ENCODE measurements at places on chromosomes 2 and 18. TPM values are rescaled to one million over a fixed set of nuclear protein-coding genes. Genes with fewer than 3 reads are reported as not detected.

SULT1C4 gene
- 5.7 TPM for total RNA-seq

SEMA4F gene
- total RNA-seq = 6.7 TPM

SLC4A5 gene
- total RNA-seq = 9.9 TPM

G6PC2 gene
- total RNA-seq = not detected

VSNL1 gene
- not detected for total RNA-seq

SLC4A3 gene
- 1.3 TPM for total RNA-seq

MC2R gene
- total RNA-seq = not detected

MALL gene
- 27.5 TPM for total RNA-seq

PRSS56 gene
- not detected for total RNA-seq

ENOSF1 gene
- 37.0 TPM for total RNA-seq

CCL20 gene
- total RNA-seq = not detected

NOL4 gene
- total RNA-seq = not detected

CPLX4 gene
- not detected for total RNA-seq

GRCh38 chr2:204177977-204178522 is 241.5 kb downstream of the ICOS start:
- H3K4me1 ChIP-seq = no peaks in the 10 kb centered on the region
- H3K36me3 ChIP-seq = no peaks in the 10 kb centered on the region
- no peaks in the 10 kb centered on the region for H3K27me3 ChIP-seq
- peak; percentile 64 for DNase-seq

GRCh38 chr18:22827216-22827615 is 105.9 kb upstream of the RBBP8 start:
- no peak overlapping the region for H3K4me3 ChIP-seq
- H3K36me3 ChIP-seq = no peaks in the 10 kb centered on the region
- H3K4me1 ChIP-seq = no peaks in the 10 kb centered on the region
- DNase-seq = no peak
- no peaks in the 10 kb centered on the region for H3K27me3 ChIP-seq

- H3K36me3 ChIP-seq = no peaks in the 10 kb centered on the region
- no peaks in the 10 kb centered on the region for H3K4me1 ChIP-seq
- DNase-seq = no peak
- no peaks in the 10 kb centered on the region for H3K27me3 ChIP-seq
- no peak overlapping the region for H3K4me3 ChIP-seq
Measured at GRCh38 chr2:103462712-103463111, 700.9 kb downstream of the TMEM182 start.

GRCh38 chr18:35415511-35416073 is 38.5 kb upstream of the ZNF396 start:
- H3K27me3 ChIP-seq = no peaks in the 10 kb centered on the region
- H3K36me3 ChIP-seq = no peaks in the 10 kb centered on the region

GRCh38 chr2:1656961-1657841 is 87.1 kb downstream of the PXDN start:
- no peaks in the 10 kb centered on the region for H3K27me3 ChIP-seq
- H3K4me3 ChIP-seq = no peak overlapping the region
- peaks cover 29% of the 10 kb centered on the region for H3K4me1 ChIP-seq
- H3K27ac ChIP-seq = peak overlapping the region; percentile 68
- DNase-seq = no peak
- no peaks in the 10 kb centered on the region for H3K36me3 ChIP-seq

DNA sequence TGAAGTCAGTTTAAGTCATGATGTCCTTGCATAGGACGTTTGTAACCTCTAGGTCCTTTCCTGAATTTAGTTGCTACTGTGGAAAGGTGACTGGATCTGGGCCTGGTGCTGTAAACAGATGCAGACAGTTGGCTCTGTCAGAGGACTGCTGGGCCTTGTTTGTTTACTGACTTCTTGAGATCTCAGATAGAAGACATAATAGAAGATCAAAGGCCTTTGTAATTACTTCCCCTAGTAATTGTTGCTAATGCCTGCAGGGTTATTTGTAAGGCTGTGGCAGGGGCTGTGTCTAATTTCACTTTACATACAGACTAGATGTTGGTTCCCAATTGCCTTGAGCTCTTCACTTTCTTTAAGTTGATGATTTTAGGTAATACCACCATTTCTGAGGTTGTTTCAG is 42.5 kb downstream of the LYPD6B start:
- no peak for DNase-seq
- H3K4me3 ChIP-seq = no peak overlapping the region
- H3K36me3 ChIP-seq = no peaks in the 10 kb centered on the region
- no peak overlapping the region for H3K27ac ChIP-seq

GRCh38 chr2:13091861-13092378 is 375.2 kb downstream of the TRIB2 start:
- peaks cover 7% of the 10 kb centered on the region for H3K4me1 ChIP-seq
- no peaks in the 10 kb centered on the region for H3K36me3 ChIP-seq
- H3K4me3 ChIP-seq = no peak overlapping the region
- DNase-seq = no peak

- no peaks in the 10 kb centered on the region for H3K36me3 ChIP-seq
- no peaks in the 10 kb centered on the region for H3K27me3 ChIP-seq
- DNase-seq = no peak
Measured at GRCh38 chr2:169190197-169190775, 120.9 kb downstream of the DHRS9 start.

DNA sequence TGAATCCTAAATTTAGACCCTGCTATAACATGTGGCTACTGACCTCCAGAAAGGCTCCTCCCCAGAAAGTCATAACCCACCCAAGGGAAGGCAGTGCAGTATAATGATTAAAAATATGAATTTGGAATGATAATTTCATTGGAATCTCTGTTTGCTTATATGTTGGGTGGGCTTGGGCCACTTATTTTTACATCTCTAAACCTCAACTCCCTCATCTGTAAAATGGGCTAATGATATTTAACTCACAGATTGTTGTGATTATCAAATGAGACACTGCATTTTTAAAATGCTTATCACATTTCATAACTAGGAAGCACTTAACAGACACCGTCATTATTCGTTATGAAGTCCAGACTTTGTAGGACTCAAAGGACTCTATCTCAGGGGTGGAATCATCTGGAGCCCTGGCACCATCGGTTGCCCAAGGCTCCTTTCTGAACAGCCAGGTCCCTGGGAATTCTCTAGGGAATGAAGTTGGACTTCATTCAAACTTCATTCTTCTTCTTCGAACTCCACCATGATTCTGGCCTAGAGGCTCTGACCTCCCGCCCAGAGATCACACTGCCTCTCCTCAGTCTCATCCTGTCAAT is 33.1 kb upstream of the RMDN2 start:
- no peak overlapping the region for H3K27ac ChIP-seq
- no peaks in the 10 kb centered on the region for H3K36me3 ChIP-seq
- H3K27me3 ChIP-seq = no peaks in the 10 kb centered on the region

DNA sequence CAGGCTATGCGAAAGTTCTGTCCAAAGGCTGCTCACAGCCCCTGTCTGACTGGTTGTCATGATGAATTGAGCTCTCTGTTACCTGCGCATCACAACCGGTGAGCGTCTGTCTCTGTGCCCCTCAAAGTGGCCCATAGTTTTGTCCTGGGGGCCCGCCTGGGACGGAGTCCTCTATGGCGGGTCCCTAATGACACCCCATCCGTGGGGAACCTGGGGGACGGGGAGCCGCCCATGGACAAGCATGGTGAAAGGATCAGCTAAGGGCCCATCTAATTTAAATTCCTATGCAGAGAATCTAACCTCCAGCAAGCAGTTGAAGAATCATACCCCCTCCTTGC is 473 bp downstream of the ELMOD3 start:
- H3K4me1 ChIP-seq = peaks cover 35% of the 10 kb centered on the region
- H3K27ac ChIP-seq = peak overlapping the region; percentile 62
- no peak for DNase-seq
- H3K36me3 ChIP-seq = peaks cover 37% of the 10 kb centered on the region
- H3K4me3 ChIP-seq = peak overlapping the region; percentile 81

GRCh38 chr2:64537991-64538390 is 13.9 kb downstream of the AFTPH start:
- H3K36me3 ChIP-seq = no peaks in the 10 kb centered on the region
- no peak overlapping the region for H3K4me3 ChIP-seq
- no peak overlapping the region for H3K27ac ChIP-seq

- no peak for DNase-seq
- H3K4me3 ChIP-seq = no peak overlapping the region
- H3K4me1 ChIP-seq = peaks cover 49% of the 10 kb centered on the region
- no peaks in the 10 kb centered on the region for H3K36me3 ChIP-seq
Measured at GRCh38 chr2:231611273-231612108, 18.8 kb downstream of the TEX44 start.

- no peak overlapping the region for H3K4me3 ChIP-seq
- H3K27ac ChIP-seq = no peak overlapping the region
- H3K27me3 ChIP-seq = no peaks in the 10 kb centered on the region
- no peaks in the 10 kb centered on the region for H3K4me1 ChIP-seq
- no peak for DNase-seq
Measured at GRCh38 chr2:75277111-75277510, 77.8 kb upstream of the TACR1 start.

DNA sequence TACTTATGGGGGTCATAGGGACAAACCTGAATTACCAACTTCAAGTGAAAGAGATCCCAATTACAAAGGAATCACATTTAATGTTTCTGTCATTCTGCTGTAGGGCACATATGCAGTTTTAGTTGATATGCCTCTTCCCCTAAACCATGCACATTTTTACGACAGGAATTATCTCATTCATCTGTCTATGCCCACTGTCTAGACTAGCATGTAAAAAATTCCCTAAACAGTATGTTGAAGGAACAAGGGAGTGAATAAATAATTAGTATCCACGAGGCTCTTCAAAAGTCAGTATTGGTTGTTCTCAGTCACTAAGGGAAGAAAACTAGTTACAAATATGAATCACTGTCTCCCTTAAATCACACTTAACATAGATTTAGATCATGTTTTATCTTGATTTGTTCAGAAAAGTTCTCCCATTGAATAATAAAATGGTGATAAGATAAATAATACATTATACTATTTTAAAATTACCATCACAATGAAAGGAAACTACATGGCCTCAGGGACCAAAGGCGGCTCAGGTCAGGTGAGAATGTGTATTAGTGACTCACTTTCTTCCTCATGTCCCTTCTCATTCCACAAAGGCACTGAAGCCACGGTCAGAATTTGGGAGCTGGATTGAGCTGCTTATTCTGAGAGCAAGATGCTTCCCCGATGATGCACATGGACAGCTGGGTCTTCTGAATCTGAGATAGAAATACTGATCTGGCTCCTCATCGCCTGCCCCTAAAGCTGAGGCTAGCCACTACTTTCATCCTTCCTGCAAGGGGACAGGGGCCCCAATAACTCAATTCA is 29.1 kb downstream of the DYM start:
- H3K27me3 ChIP-seq = no peaks in the 10 kb centered on the region
- H3K4me3 ChIP-seq = no peak overlapping the region
- no peaks in the 10 kb centered on the region for H3K4me1 ChIP-seq
- H3K27ac ChIP-seq = no peak overlapping the region

DNA sequence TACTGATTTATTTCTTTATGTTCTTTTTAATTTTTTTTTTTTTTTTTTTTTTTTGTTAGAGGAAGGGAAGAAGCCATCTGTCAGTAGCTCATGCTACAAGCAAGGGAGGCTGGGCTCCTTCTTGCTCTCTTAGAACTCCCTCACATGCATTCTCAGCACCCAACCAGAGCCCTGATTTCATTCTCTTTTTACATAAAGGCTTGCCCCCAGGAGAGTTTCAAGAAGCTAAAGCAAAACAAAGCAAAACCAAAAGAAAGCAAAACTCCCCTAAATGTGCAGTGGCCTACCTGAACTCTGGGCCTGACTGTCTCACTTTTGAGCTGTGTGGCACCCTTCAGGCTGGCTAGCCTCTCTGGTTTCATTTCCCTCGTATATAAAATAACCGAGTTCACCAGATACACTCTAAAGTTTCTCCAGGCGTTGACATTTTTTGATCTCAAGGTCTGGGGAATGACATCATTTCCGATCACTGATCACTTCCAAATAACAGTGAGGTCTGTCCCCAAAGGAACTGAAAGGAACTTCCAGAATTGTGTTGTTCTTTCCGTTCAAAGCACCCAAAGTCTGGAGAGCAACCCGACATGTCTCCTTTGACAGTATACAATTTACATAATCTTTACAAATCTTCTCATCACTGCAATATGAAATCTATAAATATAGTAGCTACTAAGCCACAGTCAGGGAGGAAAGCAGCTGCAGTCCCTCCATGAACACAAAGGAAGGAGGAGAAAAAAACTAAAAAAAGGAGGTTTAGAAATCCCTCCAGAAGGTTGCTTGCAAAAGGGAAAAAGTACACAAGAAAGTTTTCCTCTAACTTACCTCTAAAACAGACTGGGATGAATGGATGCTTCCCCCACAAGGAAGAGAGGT is 145.6 kb upstream of the NCK2 start:
- no peak overlapping the region for H3K4me3 ChIP-seq
- DNase-seq = no peak
- H3K27me3 ChIP-seq = no peaks in the 10 kb centered on the region
- H3K36me3 ChIP-seq = no peaks in the 10 kb centered on the region
- no peaks in the 10 kb centered on the region for H3K4me1 ChIP-seq
- H3K27ac ChIP-seq = no peak overlapping the region

GRCh38 chr2:674321-674985 is 2.8 kb downstream of the TMEM18 start:
- H3K27ac ChIP-seq = no peak overlapping the region
- peaks cover 33% of the 10 kb centered on the region for H3K4me1 ChIP-seq

DNA sequence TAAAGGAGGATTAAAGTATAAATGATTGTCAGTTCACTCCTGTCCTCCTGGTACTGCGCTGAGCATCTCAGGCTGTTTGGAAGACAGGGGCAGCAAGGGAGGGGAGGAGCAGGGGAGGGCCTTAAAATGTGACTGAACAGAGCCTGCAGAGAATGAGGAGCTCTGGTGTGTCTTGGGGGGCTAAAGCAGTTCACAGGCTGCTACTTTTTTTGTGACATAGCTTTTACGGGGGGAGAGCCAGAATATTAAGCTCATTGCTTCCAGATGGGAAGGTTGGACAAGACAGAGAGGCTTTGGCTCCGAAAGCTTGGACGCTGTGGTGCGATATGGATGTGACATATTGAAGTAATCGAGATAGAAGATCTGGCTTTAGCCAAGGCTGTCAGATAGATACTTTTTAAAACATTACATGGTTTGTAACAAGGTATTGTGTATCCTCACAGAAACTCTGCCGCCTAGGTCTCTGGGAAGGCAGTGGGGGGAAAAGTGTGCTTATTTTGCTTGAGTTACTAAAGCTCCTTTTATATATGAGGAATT is 40.5 kb downstream of the RDH14 start:
- H3K4me1 ChIP-seq = peaks cover 22% of the 10 kb centered on the region
- no peak overlapping the region for H3K4me3 ChIP-seq
- DNase-seq = no peak
- no peaks in the 10 kb centered on the region for H3K36me3 ChIP-seq

DNA sequence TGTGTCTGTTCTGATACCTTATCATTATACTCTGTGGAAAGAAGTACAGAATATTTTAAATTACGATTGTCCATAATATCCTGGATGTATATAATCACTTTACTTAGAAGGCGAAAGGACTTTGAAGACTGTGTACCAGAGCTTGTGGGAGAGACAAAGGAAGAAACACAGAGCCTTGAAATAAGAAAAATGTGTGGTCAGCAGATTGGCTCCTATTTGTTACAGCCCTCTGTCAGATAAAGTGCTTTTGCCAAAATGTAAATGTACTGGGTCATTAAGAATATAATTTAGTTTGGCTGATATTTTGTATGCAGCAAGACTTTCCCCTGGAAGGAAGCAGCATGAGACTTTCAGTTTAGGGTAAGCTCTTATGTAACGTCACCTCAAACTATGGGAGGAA is 443.1 kb downstream of the CCDC85A start:
- no peaks in the 10 kb centered on the region for H3K27me3 ChIP-seq
- H3K36me3 ChIP-seq = no peaks in the 10 kb centered on the region
- DNase-seq = no peak
- no peaks in the 10 kb centered on the region for H3K4me1 ChIP-seq
- H3K27ac ChIP-seq = no peak overlapping the region
- H3K4me3 ChIP-seq = no peak overlapping the region

- peaks cover 10% of the 10 kb centered on the region for H3K36me3 ChIP-seq
- no peak for DNase-seq
- H3K27ac ChIP-seq = no peak overlapping the region
- no peak overlapping the region for H3K4me3 ChIP-seq
- no peaks in the 10 kb centered on the region for H3K27me3 ChIP-seq
- no peaks in the 10 kb centered on the region for H3K4me1 ChIP-seq
Measured at GRCh38 chr2:160431441-160431840, 62.2 kb downstream of the RBMS1 start.

All from tibial nerve (tissue), 4 donors.